SK-MEL-5 (cell line): ENCODE measurements at places on chromosomes 7 and 10. TPM values are rescaled to one million over a fixed set of nuclear protein-coding genes. Genes with fewer than 3 reads are reported as not detected.

Gene ELFN1
- 0.11 TPM in 2 replicates for total RNA-seq

- DNase-seq, result no peak
Observed at GRCh38 chr10:5183923-5184322, 1.0 kb downstream of the AKR1C8 start.

GRCh38 chr7:128679920-128680319 lies 7.8 kb downstream of the GARIN1A start:
- DNase-seq, result no peak

GRCh38 chr7:1285556-1286301 lies 53.1 kb downstream of the UNCX start:
- DNase-seq, result no peak

GRCh38 chr7:27693794-27694193 lies 31.1 kb upstream of the HIBADH start:
- DNase-seq, result peak; percentile 99

DNA sequence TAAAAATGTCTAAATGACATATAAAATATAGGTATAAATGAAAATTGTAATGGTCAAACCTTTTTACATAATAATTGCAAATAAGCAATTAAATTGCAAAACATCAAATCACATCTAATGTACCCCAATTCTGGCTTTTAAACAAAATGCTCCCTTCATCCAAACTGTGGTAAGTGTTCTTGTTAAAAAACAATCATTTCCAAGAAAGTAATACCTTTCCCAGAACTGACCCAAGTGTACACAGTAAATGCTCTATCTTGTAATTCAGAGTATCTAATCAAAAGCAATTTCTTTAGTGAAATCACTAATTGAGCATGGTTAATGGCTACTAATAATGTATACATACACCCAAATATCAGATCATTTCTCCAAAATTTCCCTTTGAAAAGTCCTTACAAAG lies 28.0 kb downstream of the ITGB1 start:
- no peak for DNase-seq

GRCh38 chr10:60823324-60823723 lies 45.0 kb downstream of the CDK1 start:
- DNase-seq, result no peak
